ENCODE measurements at places on chromosomes 3 and 15.

DNA sequence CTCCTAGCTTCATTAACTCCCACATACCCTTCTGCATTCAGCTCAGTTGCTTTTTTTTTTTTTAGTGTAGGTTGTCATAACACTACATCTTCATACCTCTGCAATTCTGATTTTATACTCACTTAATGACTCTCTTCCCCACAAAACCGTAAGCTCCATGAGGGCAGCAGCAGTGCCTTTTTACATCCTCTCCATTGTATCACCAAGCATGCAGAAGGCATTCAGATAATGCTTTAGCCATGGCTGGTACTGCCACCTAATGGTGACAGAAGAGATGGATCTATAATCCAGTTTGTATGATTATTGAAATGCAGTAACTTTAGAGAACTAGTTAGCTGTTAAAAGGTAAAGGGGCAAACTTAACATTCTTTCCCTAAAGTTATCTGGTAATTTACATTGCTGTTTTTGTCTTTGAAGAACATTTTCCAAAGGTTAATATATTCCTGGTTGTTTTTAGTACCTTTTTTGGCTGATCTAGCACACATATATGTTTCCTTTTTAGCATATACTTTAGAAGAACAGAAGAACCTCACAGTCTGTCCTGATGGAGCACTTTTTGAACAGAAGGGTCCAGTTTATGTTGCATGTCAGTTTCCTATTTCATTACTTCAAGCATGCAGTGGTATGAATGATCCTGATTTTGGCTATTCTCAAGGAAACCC lies 36.8 kb downstream of the ATP1B3 start:
- no peak for DNase-seq

GRCh38 chr3:75048650-75049049 lies 434.2 kb upstream of the CNTN3 start:
- no peak for DNase-seq

DNA sequence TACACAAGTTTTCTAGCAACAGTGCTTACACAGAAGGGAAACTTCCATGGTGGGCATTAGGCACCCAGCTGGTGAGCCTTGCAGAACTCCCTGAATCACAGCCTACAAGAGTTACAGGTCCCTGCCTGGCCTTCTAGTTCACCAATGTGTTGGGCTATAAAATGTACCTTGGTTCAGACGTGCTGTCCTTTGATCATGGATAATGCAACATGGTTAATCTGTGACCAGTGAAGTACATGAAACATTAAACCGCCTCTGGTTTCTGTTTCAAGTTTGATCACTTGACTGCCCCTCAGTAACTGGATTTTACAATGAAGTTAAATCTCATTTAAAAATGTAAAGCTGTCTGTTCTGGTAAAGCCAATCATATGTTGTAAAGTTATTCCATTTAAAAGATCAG lies 51.8 kb downstream of the FMN1 start:
- DNase-seq = no peak

- no peak for DNase-seq
Measured at GRCh38 chr3:5442106-5442785, 254.7 kb downstream of the EDEM1 start.

- DNase-seq = peak; percentile 44
Measured at GRCh38 chr15:78979456-78980320, 34.8 kb upstream of the CTSH start.

Measured in NCI-H748 treated with DMSO at 0.1 percent for 48 hours (cell line).